Glutamatergic neuron (in vitro differentiated cells): ENCODE measurements at places on chromosomes 2 and 18.
A peak's percentile ranks its signal among the peaks of the same experiment; 100 is the strongest.

GRCh38 chr2:226354434-226354833, 445.2 kb downstream of the IRS1 start:
- no peak for DNase-seq

DNA sequence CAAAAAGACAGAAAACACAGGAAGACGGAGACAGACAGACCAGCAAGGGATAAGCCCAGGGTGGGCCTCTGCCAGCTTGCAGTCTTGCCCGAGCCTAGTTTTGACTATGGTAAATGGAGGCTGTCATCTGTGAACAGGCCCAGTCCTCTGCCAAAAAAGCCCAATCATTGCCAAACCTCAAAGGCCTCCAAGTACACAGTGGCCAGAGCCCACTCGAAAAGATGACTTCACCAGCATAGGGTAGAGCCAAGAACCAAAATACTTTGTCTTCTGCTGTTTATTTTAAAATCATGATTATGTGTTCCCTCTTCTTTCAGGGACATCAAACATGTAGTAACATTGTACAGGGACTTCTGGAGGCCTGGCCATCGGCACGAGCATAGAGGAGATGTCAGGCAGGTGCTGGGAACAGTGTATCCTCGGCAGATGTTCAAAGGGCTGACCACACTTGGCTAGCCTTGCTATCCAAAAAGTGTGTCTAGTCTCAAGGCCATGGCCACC, 66.0 kb downstream of the TTC32 start:
- no peak for DNase-seq

DNA sequence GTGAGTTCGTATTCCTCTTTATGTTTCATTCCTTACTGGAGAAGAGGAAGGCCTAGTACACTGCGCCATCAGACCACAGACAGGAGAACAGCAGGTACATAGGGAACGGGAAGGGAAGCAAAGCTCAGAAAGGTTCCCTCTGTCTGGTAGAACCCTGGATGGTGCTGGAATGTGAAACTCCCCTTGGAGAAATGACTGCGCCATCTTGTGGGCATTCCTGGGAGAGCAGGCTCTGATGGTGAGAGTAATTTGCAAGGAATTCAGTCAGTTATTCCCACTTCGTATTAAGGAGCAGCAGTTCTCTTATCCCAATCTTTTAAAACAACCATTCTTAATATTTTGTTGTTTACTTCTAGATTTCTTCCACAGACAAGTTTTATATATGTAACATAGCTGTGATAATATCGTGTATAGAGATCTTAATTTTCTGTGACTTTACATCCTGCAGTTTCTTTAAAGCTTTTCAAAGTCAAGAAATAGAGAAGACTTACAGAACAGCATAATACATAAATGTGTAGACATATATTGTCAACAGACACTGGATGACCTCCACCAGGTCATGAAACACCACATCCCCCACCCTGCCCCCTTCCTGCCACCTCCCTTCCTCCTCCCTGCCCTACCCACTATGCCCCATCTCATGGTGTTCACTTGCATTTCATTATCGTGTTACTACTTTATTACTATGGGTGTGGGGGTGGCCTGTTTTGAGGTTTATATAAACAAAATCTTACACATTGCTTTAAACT, 83.9 kb downstream of the ARHGEF4 start:
- DNase-seq, result peak; percentile 91

- DNase-seq, result no peak
Measured at GRCh38 chr2:191113761-191114160, 37.0 kb downstream of the STAT4 start.

- DNase-seq, result no peak
Measured at GRCh38 chr2:191885650-191886049, 38.8 kb upstream of the CAVIN2 start.

- no peak for DNase-seq
Measured at GRCh38 chr2:207073801-207074678, 91.7 kb downstream of the KLF7 start.

DNA sequence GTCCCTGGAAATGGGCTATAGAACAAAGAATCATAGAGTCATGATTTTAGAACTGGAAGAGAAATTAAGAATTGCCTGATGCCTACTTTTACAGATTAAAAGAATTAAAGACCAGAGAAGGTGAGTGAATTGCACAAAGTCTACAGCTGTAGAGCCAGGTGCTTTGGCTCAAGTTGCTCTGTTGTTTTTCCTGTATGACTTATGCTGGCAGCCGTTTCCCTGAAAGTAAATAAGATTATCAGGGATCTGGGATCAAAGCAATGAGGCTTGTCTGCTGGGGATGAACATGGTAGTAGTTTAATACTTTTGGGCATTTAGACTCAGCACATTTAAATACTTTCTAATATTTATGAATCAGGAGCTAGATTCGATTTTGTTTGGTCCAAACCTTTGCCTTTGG, 166.9 kb downstream of the PRPF40A start:
- DNase-seq, result no peak

DNA sequence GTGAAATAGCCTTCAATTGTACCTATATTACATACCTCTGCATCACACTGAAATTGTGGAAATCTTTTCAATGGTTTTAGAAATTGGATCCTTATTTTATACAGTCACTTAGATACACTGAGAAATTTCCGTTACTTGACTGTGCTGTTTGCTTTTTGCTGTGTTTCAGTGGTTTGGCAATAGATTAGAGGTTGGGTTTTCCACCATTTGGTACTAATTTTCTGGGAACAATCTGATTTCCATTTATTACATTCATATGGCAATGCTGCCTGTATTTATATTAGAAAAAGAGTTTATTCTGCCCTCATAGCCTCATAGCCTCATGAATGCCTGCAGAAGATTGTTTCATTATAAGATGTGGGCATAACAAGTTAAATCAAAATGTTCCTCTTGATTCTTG, 285.0 kb downstream of the GULP1 start:
- no peak for DNase-seq

DNA sequence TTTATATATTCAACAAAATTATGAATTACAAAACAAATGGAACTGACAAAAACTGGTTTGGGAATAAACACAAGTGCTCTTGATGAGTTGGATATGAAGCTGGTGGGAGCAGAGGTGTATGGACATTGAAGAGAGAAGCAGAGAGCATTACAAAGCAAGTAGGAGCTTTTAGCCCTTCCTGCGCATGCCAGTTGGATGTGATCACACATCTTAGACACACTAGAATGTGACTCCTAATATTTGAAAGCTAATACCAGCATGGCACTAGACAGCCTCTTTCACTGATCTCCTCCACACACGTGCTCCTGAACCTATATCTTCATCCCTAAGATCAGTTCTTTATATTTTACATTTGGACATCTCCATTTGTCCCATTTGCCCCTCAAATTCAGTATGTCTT, 298.1 kb downstream of the MTX2 start:
- DNase-seq, result no peak

DNA sequence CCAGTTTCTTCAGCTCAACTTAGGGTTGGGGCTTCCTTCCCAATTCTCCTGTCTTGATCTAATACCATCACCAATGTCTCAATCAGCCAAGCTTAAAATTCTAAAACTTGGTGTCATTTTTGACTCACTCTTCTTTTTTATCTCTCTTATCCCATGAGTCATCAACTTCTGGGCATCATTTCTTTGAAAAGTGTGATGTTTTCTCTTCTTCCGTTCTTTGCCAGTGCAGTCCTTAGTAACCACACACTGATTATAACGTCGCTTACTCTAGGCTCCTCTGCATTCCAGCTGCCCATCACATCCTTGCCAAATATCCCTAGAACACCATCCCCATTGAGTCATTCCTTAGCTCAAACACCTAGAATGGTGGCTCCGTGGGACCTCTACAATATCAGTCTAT, 27.4 kb upstream of the MRO start:
- DNase-seq, result no peak

- DNase-seq, result peak; percentile 40
Measured at GRCh38 chr2:156320486-156321098, 11.9 kb downstream of the NR4A2 start.

DNA sequence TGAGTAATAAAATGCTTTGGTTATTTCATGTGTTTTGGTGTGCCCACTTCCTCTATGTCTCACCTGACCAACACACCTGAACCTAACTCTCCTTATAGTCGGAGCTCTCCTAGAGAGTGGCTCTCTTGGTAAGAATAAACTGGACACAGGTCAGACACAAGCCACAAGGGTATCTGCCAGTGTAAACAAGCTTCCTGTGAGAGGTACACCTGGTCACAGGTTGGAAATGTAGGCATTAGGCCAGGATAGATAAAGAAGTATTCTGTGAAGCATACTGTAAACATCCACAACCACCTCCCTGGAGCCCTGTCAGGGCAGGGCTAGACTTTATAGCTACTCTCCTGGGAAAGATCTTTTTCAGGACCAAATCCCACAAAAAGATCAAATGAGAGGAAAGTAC, 69.4 kb downstream of the ZDBF2 start:
- no peak for DNase-seq

- peak; percentile 63 for DNase-seq
Measured at GRCh38 chr2:236507393-236508085, 62.1 kb upstream of the ACKR3 start.

DNA sequence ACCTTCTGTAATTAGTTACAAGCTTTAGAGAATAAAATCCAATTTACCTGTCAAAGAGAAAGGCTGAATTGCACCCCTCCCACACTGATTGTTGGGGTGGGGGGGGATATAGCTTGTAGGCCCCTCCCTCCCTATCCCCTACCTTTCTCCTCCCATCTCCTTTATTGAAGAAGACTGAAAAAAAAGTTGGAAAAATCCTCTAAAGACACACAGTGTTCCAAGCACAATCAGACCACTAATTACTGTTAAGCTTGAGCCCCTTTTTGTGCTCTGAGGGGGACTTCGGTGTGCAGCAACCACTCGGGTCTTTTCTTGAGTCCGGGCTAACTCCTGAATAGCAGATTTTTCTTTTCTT, 43.0 kb upstream of the FZD5 start:
- no peak for DNase-seq

DNA sequence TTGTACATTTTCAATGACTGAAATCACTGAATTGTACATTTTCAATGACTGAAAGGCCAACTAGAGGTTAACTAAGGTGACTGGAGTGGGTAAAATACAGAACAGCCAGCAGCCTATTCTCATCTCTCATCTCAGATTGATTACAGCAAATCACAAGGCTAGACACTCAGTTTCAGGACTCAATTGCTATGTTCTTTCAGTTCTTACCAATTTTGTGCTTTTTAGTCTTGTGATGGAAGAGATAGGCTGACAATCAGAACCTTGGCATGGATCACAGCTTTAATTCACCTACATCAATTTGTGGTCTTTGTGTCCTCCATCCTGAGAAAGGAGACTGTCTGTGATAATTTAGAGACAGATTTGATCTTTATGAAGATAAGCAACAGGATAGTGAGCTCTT, 124.7 kb downstream of the GULP1 start:
- DNase-seq, result no peak

DNA sequence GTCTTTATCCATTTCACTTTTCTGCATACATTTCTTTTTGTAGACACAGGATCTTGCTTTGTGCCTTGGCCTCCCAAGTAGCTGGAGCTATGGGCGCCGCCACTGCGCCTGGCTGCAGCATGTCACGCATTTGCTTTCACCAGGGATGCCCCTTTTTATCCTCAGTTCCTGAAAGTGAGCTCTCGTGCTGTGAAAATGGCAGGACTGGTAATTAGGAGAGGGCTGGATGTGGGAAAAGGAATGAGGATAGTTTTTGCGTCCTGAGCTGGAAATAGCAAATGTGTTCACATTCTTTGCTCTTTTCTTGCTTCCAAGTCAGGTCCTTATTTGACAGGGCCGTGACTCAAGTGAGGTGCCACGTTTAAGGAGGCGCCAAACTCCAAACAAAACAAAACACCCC, 104.6 kb downstream of the LDLRAD4 start:
- DNase-seq, result no peak

GRCh38 chr2:221415789-221416188, 156.3 kb downstream of the EPHA4 start:
- DNase-seq, result no peak
